ENCODE measurements at places on chromosomes 1 and 21.
A peak's percentile ranks its signal among the peaks of the same experiment; 100 is the strongest.

GRCh38 chr1:10892138-10893065 is 96.0 kb upstream of the CASZ1 start:
- DNase-seq, result no peak

GRCh38 chr1:116154536-116154935 is 43.3 kb downstream of the MAB21L3 start:
- peak; percentile 4 for DNase-seq

DNA sequence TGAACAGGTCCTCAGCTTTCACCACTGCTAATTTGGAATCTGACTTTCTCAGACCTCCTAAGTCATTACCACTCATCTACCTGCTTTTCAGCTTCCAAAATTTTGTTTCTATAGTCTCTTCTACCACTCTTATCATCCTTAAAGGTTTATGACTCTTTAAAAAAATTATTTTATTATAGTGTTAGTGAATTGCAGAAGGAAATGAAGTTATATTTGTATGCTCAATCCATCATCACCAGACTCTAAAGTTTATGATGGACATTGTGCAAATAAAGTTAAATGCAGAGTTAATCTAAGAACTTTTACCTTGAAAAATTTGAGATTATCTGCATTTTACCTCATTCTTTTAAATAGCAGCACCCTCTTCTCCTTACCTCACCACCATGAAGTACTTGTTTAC is 14.6 kb downstream of the CDC42BPA start:
- no peak for DNase-seq

- DNase-seq, result no peak
Observed at GRCh38 chr21:14099570-14099969, 111.2 kb downstream of the LIPI start.

DNA sequence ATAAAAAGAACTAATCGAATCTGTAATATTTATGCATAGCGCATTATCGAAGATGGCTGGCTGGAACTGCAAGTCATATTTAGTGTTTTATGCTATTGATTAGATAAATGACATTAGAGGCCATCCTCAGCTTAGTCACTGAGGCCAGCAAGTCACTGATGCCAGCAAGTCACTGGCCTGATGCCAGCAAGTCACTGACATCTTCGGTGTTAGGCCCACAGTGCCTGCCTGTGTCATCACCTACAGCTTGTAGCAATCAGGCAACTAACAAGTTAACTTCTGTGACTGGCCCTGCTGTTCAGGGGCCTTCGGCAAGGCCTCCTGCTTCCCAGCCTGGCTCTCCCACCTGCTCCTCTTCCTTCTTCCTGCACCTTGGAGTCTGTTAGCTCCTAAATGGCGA is 65.6 kb upstream of the SCCPDH start:
- no peak for DNase-seq

DNA sequence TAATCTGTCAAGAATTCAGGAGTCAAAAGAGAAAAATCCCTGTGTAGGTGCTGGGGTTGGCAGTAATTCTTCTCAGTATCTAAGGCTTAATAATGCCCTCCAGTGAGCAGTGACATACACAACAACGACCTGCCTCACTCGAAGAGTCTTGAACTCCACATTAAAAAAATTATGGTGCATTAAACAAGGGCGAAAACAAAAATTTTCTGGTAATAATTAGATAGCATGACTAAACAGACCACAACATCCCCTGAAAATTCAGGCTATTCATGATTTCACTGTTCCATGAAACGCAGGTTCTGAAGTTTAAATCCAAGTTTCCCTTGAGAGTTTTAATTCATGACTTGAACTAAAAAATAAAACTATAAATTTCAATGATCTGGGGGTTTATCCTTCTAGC is 5.1 kb downstream of the SRSF4 start:
- no peak for DNase-seq

GRCh38 chr1:36151845-36152203 is 2.5 kb upstream of the TRAPPC3 start:
- DNase-seq, result peak; percentile 74

GRCh38 chr1:166939741-166940375 is 35.5 kb downstream of the ILDR2 start:
- no peak for DNase-seq

GRCh38 chr1:155002464-155003226 is at the start of gene ZBTB7B:
ZBTB7B (plus strand) TSS chr1:155002802; CDS start chr1:155014661, 11,859 bp downstream.
- DNase-seq, result peak; percentile 37
